ENCODE measurements at places on chromosomes 13 and 19.

DNA sequence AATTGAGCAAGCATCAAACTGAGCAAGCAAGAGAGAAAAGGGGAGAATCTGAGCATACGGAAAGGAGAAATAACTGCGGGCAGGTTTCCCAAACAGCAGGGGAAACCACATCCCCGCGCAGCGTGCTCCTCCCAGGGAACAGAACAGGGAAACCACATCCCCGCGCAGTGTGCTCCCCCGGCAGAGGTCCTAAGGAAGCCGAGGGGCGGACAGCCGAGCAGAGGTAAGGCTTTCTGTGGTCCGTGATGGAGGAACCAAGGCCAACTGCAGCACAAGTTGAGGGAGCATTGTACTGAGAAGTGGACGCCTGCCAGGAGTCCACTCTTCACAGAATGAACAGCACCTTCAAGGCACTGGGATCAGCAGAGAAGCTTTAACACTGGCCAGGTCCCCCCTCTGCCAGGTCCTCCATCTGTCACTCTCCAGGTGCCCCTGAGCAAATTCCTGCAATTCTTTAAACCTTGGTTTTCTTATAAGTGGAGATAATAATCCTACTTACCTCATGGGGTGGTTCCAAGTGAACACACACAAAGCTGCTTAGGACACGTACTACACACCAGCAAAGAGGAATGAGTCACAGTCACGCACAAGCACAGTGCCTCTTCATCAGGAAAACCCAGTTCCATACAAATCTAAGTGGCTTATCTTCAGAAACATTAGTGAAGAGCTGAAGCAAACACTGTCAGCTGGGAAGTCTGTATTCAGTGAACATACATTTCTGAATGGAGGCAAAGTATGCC is 23.0 kb upstream of the LAMP1 start:
- DNase-seq, result no peak

DNA sequence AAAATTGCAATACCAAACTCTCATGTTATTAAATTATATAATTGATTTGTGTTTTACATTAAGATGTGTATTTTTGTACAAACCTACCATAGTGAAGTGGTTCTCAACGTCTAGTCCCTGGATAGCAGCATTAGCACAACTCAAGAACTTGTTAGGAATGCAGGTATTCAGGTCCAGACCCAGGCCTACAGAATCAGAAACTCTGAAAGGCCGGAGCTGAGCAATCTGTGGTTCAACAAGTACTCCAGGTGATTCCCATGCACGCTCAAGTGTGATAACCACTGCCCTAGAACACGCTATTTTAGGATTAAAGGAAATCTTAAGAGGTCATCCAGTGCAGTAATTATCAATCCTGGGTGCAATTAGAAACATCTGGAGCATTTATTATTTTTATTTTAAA is 456.3 kb downstream of the IRS2 start:
- DNase-seq, result no peak

DNA sequence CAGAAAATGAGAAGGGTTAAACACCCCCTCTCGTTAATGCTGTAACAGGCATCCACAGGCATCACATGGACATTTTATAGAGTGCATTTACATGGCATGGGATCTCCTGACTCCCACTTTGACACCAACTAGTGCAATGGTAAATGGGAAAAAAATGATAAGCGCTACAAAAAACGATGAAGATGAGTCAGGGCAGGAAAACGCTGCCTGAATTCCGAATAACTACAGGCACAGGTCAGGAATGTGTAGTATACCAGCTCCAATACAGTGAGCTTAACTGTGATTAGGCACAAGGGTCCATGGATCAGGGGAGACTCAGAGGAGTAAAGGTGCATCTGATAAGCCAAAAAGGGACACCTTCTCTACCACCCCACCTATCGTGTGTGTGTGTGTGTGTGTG is 223.6 kb downstream of the FOXO1 start:
- no peak for DNase-seq

DNA sequence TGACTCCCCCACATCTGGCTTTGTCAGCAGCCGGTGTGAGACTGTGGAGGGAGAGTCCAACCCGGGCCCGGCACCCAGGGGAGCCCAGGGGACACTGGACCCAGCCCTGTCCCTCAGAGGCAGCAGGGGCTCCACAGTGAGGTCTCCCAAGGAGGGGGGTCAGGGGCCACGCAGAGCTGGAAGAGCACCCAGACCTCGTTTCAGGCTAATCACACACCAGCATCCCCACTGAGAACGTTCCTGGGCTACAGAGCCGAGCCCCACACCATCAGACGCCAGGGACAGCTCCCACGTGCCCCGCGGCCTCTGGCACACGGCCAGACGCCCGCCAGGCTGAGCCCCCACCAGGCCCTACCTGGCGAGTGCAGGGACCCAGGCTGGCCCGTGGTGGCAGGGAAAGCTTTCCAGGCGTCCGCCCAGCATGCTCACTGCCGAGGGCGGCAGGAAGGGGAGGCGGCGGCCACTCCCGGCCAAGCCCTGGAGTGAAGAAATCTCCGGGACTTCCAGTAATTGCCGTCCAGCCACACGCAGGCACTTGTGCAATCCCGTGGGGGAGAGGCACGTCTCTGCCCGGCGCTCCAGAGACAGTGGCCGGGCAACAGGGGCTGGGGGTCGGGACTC is 19.2 kb downstream of the SBNO2 start:
- peak; percentile 83 for DNase-seq

DNA sequence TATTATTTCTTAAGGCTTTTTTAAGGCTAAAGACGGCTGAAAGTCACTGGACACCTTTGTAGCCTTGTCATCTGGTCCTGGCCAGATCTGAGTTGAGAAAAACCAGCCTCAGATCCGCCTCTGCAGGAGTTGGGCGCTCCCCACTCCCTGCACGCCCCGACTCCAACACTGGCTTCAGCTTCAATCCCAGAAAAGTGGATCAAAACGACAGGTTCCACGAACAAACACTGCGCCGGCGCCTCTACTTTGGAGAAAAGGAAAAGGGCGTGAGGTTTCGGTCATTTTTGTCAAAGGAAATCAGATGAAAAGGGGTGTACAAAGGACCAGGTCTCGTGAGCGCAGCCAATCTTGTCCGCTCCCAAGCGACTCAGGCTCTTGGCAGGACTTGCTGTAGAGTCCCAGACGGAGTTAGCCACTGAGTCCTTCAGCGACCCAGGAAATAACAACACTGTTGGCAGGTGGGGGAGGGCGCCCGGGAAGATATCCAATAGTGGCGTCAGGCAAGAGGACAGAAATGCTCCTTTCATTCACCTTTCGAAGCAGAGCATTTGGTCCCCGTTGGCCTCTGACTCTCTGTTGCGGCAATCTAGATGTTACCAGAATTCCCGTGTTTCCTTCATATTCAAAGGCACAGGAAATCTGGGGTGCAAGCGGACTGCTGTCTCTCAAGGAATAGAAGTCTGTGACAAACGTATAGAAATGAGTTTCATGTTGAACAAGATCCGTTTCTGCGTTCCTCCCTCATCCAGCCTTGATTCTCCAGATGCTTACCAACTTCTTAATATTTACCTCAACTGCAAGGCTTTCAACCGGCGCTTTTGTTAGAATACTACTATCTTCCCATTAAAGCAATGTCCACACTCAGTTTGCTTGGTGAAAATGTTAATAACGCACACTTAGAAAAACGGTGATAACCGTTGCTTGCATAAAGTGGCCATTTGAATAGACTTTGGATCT is 1.8 kb upstream of the CCNA1 start:
- no peak for DNase-seq

DNA sequence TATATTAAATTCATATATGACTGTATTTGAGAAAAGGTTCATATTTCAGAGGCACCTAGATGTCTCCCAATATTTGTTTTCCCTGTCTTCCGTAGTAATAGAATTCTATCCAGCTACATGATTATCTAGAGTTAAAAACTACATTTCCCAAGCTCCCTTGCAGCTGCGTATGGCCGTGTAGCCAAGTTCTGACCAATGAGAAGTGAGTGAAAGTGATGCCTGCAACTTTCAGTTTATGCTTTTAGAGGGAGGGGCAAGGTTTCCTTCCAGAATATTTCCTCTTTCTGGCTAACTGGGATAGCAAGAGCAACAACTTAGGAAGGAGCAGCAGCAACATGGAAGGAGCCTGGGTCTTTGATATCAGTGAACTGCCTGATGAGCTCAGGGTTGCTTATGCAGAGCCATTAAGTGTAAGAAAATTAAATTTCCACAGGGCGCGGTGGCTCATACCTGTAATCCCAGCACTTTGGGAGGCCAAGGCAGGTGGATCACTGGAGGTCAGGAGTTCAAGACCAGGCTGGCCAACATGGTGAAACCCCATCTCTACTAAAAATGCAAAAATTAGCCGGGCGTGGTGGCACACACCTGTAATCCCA is 23.2 kb upstream of the CYP2A13 start:
- DNase-seq, result no peak

DNA sequence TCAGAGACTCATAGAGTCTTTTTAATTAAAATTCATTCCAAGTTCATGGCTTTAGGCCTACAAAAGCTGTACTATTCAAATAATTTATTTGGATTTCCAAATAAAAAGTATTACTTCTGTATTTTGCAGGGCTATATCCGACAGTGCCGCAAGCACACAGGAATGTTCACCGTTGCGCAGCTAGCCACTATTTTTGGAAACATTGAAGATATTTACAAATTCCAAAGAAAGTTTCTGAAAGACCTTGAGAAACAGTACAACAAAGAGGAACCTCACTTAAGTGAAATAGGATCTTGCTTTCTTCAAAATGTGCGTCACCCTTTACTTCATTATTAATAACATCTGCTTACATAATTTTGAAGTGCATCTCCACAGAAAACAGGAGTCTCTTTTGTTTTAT is 20.5 kb upstream of the C1QTNF9 start:
- DNase-seq, result no peak

GRCh38 chr13:98577836-98578285 is 954 bp upstream of the STK24 start:
- peak; percentile 37 for DNase-seq

DNA sequence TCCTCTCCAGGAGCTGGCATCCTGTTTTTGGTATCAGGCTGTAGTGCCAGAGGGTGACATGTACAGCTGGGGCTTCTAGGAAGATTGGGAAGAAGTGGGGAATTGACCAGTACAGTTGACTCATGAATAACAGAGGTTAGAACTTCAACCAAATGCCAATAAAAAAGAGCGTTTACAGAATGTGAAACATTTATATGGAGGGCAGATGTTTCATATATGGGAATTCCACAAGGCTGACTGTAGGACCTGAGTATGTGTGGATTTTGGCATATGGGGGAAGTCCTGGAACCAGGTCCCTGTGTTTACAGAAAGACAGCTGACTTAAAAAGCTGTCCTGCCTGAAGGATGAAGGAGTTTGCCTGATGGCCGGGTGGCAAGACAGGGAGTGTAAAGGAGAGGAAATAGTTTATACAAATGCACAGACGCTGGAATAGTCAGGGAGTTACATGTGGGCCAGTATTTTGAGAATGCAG is 5.2 kb downstream of the CHAMP1 start:
- no peak for DNase-seq

- DNase-seq, result no peak
These were observed 17.6 kb downstream of the FBXO46 start for GRCh38 chr19:45713141-45713540.

Measured in ovary (tissue), 10 donors.